ENCODE measurements at places on chromosomes 2 and 18.

- DNase-seq: no peak
These were observed 58.9 kb upstream of the ZSWIM2 start for GRCh38 chr2:186907897-186908296.

GRCh38 chr2:100321179-100321865, 979 bp downstream of the LONRF2 start:
- DNase-seq: no peak

DNA sequence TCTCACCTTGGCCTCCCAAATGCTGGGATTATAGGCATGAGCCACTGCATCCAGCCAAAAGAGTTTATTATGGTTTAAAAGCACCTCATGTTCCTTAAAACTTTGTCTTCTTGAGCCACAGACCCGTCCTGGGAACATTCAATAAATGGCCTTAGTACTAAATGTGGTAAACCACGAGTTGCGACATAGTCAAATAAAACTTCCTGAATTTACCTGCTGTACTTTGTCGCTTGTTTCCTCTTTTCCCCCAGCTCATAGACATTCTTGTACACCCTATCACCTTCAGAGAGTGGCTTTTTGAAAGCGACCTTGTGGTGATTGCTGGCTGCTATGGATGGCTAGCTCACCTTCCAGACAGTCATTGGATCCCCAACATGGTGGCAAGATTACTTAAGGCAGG, 310.4 kb downstream of the LRRTM1 start:
- no peak for DNase-seq

- DNase-seq: no peak
These were observed 2.2 kb downstream of the SERPINE2 start for GRCh38 chr2:224036731-224037361.

DNA sequence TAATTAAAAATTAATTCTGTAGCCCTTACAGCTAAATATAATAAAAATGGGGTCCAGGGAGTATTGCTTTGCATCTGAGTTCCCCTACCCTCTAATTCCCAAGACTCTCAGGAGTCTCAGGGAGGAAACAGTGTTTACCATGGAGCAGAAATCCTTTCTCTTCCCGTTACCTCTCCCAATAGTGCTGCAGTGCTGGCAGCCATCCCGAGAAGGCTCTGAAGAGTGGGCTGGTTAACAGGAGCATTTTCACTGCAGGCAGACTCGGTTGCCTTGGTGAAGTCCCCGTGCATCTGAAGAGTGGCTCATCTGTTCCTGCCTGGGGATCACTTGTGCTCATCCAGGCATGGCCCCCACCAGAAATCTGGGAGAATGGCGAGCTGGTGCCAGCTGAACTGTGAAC, 41.8 kb upstream of the TMEM178A start:
- DNase-seq: no peak

DNA sequence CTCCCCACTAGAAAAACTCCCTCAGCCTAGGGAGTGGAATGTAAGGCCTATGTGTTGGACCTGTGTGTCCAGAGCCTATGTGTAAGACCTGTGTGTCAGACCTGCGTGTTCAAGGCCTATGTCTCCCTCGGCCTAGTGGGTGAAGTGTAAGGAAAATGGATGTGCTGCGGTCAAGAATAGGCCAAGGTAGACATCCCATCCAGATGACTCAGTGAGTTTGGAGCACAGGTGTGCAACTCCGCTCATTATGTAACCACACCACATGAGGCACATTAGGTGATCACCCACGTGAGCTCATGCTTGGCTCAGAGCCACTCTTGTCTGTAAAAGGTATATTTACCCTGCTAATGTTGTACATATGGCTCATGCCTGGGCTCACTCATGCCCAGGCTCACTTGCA, 565.3 kb upstream of the CRIM1 start:
- DNase-seq: no peak

Data from effector memory CD8-positive, alpha-beta T cell (primary cell).